Myocyte (in vitro differentiated cells): ENCODE measurements at places on chromosomes 11 and 22.
A peak's percentile ranks its signal among the peaks of the same experiment; 100 is the strongest.

DNA sequence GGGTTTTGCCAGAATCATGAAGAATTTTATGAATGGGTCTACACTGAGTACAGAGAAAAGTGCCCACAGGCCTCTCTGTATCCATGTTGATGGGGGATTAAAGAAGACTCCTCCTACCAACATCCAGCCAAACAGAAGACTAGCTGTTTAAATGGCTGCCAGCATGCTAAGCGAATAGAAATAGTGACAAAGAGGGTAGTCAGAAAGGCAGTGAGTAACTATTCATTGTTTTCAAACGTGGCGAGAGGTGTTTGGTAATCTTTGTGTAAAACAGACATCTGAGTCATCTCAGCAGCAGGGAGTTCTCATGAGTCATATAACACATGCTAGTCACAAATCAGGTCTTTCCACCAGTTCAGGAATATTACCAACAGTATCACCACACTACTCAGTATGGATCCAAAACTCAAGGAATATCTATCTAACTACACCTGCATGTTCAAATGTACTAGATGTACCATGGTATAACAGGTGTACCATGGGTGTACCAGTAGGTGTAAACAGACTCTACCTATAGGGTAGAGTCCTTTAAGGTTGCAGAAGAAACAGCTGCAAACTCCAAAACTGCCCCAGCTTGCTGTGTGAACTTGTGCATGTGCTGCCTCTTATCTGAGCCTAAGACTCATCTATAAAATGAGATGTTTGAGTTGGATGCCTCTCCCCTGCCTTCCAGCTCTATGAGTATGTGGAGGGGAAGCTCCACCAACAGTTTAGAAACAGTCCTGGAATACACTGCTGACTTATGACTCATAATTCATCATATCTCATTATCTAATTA, 82.0 kb downstream of the SLC1A2 start:
- DNase-seq, result peak; percentile 91

- DNase-seq, result no peak
Observed at GRCh38 chr11:65118097-65118837, 766 bp upstream of the ZNHIT2 start.

DNA sequence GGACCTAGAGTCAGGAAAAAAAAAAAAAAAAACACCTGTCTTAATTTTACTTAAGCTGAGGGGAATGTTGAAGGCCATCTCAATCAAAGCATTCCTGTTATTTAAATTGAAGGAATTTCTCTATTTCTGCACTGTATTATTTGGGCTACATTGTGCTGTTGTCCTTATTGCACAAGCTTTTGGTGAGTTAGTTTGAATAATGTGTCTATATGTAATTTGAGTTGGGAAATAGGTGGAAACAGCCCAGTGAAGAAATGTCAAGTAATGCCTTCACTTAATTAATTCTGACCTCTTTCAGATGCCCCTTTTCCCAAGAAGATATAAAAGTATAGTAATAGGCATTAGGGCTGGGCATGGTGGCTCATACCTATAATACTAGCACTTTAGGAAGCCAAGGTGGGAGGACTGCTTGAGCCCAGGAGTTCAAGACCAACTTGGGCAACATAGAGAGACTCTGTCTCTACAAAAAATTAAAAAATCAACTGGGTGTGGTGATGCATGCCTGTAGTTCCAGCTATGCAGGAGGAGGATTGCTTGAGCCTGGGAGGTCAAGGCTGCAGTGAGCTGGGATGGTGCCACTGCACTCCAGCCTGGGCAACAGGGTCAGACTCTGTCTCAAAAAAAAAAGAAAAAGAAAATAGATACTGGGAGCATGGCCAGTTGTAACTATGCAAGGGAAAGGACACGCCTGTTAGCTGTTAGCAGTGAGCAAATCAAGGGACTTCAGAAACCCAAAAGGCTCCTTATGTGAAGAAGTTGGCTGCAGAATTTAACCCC, 34.9 kb downstream of the OR10A6 start:
- no peak for DNase-seq

- DNase-seq, result no peak
Observed at GRCh38 chr22:36398601-36399471, 11.1 kb upstream of the MYH9 start.

GRCh38 chr22:41661713-41662112, 27.0 kb downstream of the SNU13 start:
- DNase-seq, result no peak

- no peak for DNase-seq
Observed at GRCh38 chr11:121152764-121153163, 51.7 kb downstream of the TECTA start.

DNA sequence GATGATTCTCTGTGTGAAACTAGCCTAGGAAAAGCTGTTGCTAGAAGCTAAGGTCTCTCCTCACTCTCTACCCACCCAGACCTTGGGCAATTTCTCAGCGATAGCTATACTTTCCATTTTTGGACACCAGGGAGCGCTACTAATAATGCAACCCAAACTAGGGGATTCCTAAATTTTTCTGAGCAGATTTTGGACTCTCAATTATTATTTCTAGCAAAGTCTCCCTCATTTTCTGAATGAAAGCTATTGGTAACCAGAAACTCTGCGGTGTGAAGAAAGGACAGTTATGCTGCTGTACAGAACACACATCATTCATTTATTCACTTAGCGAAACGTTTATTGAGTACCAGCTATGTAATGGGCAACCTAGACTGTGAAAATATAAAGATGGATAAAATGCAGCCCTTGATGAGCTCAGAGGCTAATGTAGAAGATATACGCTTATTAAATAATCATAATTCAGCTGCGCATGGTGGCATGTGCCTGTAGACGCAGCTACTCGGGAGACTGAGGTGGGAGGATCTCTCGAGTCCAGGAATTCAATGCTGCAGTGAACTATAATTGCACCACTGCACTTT, 6.1 kb upstream of the STIM1 start:
- DNase-seq, result peak; percentile 67
